HepG2 (cell line): ENCODE measurements at places on chromosomes 3 and 15. TPM values are rescaled to one million over a fixed set of nuclear protein-coding genes. Genes with fewer than 3 reads are reported as not detected.

GRCh38 chr3:102510663-102511062 is 75.8 kb downstream of the ZPLD1 start:
- DNase-seq = no peak

GRCh38 chr3:30269751-30270445 is 336.5 kb upstream of the TGFBR2 start:
- DNase-seq = no peak

DNA sequence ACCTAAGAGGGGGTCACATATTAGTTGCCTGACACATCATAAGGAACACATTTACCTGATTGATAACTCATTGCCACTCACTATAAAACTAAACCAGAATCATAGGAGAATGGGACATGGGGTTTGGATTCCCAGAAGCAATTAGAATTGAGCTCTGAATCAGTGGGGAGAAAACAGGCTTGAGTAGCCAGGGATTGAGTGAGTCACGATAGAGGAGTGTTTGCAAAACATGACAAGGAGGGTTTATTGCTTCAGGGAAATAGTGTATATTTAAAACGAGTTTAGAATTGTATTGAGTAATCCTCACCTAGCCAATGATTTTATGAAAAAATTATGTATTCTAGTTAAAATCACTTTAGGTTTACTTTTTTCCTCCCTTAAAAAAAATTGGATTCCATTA is 101.1 kb upstream of the THRB start:
- DNase-seq = no peak

DNA sequence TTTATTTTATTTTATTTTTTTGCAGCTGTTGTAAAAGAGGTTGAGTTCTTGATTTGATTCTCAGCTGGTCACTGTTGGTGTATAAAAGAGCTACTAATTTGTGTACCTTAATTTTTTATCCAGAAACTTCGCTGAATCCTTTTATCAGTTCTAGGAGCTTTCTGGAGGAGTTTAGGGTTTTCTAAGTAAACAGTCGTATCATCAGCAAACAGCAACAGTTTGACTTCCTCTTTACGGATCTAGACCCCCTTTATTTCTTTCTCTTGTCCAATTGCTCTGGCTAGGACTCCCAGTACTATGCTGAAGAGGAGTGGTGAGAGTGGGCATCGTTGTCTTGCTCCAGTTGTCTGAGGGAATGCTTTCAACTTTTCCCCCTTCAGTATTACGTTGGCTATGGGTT is 165.8 kb upstream of the KCNMB2 start:
- no peak for DNase-seq

- no peak for DNase-seq
Measured at GRCh38 chr3:142210144-142210543, 15.2 kb downstream of the GK5 start.

- DNase-seq = no peak
Measured at GRCh38 chr3:25288413-25288812, 139.7 kb upstream of the RARB start.

DNA sequence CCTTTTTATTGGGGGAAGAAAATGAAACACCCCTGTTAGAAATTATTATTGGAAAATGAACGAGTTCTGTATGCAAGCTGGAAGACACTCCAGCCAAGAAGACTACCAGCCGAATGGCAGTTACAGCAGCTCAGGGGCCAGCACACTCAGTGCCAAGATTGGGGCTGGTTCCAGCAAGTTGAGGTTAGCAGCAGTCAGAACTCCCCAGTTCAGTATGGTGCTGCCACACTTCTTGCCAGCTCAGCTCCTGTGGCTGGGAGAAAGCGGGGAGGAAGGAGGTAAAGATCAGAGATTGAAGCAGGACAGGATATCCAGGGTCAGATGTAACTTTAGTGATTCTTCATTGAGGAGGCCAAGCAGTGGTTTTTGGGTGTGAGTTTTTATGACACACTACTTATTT is 280.2 kb upstream of the NR2E3 start:
- no peak for DNase-seq

- DNase-seq = peak; percentile 33
Measured at GRCh38 chr3:39150803-39151631, 2.4 kb downstream of the CSRNP1 start.

- no peak for DNase-seq
Measured at GRCh38 chr3:174413062-174413912, 445.8 kb upstream of the NAALADL2 start.

GRCh38 chr3:124552224-124552623 is 178.0 kb upstream of the UMPS start:
- peak; percentile 94 for DNase-seq

DNA sequence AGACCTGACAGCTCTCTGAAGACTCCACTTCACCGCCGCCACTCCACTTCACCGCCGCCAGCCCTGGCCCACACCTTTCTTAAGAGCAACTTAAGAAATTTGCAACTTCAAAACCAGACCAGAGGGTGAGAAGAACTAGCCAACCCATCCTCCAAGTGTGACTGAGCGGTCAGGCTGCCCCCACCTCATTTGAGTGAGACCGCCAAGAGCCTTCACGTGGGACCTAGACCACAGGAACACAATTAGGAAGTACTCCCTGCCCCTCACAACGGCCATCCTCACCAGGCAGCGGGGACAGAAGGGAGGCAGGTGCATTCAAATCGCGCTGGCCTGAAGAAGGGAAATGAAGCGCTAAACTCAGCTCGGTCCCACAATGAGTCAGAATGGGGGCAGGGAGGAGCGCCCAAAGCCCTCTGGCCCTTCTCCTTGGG is 156.8 kb upstream of the BCL6 start:
- DNase-seq = no peak

DNA sequence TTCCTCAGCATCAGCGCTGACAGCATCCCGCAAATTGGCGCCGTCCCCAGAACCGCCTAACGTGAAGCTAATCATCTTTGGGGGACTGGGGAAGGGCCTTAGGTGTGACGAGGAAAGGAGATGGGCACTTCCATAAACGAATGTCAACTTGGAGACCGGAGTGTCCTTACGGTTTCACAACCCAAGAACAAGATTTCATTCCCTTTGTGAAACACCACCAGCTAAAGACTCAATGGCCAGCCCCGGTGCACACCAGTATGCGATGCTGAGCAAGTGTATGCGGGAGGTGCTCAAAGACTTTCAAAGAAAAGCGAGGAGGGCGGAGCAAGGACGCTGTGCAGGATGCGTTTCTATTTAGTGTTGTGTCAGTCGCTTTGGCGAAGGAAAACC is 759 bp upstream of the TTBK2 start:
- DNase-seq = no peak

GRCh38 chr3:197149-197827 is 725 bp downstream of the CHL1 start:
- DNase-seq = no peak

- DNase-seq = no peak
Measured at GRCh38 chr3:40994611-40995010, 204.7 kb upstream of the CTNNB1 start.

GRCh38 chr3:123489400-123490004 is 40.6 kb upstream of the ADCY5 start:
- peak; percentile 27 for DNase-seq

- DNase-seq = no peak
Measured at GRCh38 chr15:86312486-86312885, 232.8 kb downstream of the AGBL1 start.

- DNase-seq = no peak
Measured at GRCh38 chr3:99295836-99296235, 342.6 kb upstream of the COL8A1 start.

DNA sequence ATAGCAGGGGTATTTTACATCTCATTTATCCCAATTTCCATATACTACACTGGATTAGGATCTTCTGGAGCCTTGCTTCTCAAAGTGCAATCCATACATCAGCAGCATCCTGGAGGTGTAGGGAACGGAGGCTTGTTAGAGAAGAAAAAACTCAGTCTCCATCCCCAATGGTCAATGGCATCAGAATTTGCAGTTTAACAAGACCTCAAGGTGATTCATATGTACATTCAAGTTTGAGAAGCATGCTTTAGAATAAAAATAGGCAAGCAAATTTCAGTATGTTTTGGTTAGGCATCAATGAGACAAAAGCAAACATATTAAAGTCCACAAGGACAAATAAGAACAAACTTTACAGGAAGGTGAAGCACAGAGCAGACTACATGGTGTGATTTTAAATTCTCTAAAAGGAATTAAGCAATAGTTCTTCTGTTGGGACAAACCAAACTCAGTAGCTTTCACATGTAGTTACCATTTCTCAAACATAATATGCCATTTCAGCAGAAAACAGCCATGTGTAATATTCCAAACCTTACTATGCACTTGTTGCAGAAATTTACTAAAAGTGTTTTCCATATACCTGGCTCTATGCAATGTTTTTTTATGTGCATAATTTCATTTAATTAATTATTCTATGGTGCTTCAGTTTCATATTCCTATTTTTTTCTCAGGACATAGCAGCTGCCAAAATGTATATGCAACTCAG is 360.3 kb upstream of the NECTIN3 start:
- DNase-seq = no peak

- peak; percentile 6 for DNase-seq
Measured at GRCh38 chr3:121943431-121943830, 49.2 kb downstream of the SLC15A2 start.

GRCh38 chr3:27025718-27026117 is 343.5 kb downstream of the NEK10 start:
- DNase-seq = no peak

GRCh38 chr15:78915341-78916087 is 29.3 kb downstream of the CTSH start:
- DNase-seq = no peak

DNA sequence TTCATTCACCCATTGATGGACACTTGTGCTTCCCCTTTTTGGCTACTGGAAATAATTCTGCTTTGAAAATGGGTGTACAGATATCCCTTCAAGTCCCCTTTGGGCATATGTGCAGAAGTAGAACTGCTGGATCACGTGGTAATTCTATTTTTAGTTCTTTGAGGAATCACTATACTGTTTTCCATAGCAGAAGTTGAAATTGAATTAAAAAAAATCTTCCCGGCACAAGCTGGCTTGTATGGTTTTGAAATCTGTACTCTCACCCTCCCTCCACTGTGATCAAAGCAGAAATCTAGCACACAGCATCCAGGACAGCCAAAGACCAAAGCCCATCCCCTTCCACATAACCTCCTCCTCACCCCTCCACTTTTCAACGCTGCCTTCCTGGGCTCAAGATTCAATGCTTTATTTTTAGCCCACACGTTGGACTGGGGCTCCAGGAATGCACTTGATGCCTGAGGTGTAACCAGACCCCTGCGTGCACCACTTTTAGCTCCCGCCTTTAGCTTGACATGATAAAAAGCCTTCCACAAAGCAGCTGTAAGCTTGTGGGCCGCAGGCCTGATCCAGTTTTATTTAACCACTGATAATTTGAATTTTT is 29.9 kb downstream of the TMEM40 start:
- no peak for DNase-seq

DNA sequence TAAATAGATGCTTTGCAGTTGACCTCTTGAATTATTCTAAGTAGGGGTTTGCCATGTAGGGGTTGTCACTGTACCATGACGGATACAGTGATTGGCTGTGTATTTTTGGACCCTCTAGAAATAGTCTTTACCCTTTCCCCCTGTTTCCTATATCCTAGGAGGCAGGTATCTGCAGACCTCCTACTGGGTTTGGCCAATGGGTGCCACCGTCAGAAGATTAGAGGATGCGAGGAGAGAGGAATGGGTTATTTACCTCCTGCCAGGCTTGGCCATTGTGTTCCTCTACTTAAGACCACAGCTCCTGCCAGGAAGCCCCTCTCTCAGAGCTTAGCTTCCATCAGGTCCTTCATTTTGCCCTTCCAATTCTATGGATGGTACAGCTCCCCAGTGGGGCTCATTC is 40.2 kb upstream of the CLRN1 start:
- DNase-seq = no peak

GRCh38 chr15:61447981-61448380 is 218.9 kb upstream of the RORA start:
- DNase-seq = no peak

- no peak for DNase-seq
Measured at GRCh38 chr3:127741690-127742089, 68.9 kb downstream of the ABTB1 start.

- DNase-seq = peak; percentile 56
Measured at GRCh38 chr3:63349583-63350573, 71.8 kb downstream of the SYNPR start.

Gene NRROS
- not detected in 2 replicates for total RNA-seq

Gene C3orf49
- total RNA-seq = not detected in 2 replicates

Gene SCN11A
- total RNA-seq = 0.02 TPM in 1 of 2 replicates, not detected in the other

Gene SMAD3
- total RNA-seq = 8.6 and 10.0 TPM in 2 replicates

Gene NECTIN3
- 28.7 and 45.1 TPM in 2 replicates for total RNA-seq

Gene CAPN7
- total RNA-seq = 36.8 and 52.2 TPM in 2 replicates

Gene WDR93
- total RNA-seq = not detected in 2 replicates

Gene GPR149
- total RNA-seq = not detected in 2 replicates

Gene GOLGA8T
- not detected in 2 replicates for total RNA-seq

Gene ITIH3
- total RNA-seq = 38.9 and 105 TPM in 2 replicates

Gene HIGD2B
- total RNA-seq = not detected in 2 replicates

Gene ABI3BP
- total RNA-seq = not detected in 2 replicates

Gene DUOX2
- not detected in 2 replicates for total RNA-seq

Gene NEK10
- total RNA-seq = 14.2 and 15.0 TPM in 2 replicates
